ENCODE measurements at places on chromosomes 11 and 22.

DNA sequence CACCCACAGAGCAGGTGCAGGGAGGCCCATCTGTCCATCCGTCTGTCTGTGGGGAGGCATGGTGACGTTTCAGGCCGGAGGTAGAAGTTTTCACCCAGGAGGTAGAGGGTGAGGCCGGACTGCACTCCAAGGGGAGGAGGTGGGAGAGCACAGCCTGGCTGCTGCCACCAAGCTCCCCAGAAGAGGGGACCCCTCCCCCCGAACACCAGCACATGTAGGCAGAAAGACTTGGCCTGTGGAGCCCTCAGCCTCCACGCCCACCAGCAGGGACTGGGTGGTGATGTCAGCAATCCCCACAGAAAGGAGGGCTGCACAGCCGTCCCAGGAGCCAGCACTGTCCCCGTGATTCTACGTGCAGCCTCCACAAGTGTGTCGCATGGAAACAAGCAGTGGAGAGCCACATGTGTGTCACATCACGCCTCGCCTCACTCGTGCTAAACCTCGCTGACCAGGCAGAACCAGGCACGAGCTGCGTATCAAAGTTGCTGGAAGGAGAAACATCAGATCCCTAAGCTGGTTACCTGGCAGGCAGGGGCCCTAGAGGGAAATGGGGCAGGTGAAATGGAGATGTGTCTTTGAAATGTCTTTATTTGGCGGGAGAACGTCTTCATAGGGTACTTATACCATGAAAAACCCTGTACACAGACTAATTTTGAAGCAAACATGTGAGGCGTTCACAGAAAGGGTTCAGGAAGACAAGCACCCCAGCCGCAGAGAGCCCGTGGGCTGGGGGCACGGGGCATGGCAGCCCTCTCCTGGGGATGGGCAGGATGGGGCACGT, 49.1 kb downstream of the CDKN1C start:
- DNase-seq: no peak

GRCh38 chr22:40531951-40532900, 104.3 kb downstream of the MRTFA start:
- DNase-seq: no peak

DNA sequence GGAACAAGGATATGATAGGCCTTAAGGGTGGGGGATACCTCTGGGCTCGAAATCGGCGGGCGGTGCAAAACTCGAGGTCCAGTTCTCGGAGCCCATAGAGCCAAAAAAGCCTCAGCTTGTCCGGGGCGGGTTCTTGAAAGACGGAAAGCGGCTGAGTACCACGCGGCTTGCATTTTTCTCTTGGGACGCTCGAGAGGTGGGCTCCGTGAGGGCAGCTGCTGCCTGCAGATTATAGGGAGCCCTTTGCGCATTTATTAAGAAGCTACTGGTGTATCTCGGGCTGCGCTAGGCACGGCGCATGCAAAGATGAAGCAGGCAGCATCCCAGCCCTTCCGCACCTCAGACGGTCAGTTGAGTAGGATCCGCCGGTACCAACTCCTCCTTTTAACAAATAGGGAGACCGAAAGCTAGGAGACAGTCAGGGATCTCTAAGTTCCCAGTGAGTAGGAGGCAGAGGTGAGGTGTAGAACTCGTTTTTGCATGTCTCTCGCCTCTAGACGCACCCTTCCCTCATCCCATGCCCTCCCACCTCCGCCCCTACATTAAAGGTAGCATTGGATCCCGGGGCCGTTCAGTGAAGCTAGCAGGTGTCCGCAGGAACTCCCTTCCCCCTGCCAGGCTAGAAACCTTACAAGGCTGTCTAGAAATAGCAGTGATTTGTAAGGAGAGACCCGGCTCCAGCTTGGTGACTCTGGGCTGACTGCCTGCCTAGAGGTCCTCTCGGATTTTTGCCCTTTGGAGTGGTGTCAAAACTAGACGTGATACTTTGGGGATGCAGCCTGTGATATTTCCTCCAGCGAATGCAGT, 768 bp downstream of the LDHA start:
- no peak for DNase-seq

- no peak for DNase-seq
These were observed 65.1 kb upstream of the CD44 start for GRCh38 chr11:35073691-35074419.

DNA sequence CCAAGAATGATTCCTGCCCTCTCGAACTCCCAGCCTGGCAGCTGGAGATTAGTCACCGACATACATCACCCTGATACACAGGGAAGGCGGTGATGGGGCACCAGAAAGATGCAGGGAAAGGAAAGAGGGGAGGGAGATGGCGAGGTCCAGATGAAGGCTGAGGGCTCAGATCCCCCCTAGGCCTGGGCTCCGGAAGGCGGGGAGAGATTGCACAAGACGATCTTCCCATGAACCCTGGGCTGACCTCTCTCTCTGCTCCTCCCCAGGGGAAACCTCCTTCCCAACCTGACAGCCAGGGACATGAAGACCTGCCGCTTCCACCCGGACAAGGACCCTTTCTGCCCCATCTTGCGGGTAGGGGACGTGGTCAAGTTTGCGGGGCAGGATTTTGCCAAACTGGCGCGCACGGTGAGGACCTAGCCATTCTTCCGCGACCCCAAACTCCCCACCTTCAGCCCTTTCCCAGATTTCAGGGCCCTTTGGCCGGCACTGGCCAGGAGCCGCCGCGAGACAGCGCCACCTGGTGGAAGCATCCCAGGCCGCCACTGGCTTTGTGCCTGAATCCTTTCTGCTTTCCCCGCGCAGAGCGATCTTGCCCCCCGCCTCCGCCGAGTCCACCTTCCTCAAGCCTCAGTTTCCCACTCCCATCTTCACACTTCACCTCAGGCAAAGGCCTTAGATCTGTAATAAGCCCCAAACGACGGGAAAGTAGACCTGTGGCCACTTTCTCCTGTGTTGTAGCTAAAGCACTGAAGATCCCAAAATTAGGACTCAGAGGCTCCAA, 11.5 kb downstream of the P2RX3 start:
- DNase-seq: peak; percentile 34

- DNase-seq: no peak
These were observed 8.2 kb upstream of the PARVG start for GRCh38 chr22:44172370-44173108.
